ENCODE measurements at places on chromosomes 11 and 22.

DNA sequence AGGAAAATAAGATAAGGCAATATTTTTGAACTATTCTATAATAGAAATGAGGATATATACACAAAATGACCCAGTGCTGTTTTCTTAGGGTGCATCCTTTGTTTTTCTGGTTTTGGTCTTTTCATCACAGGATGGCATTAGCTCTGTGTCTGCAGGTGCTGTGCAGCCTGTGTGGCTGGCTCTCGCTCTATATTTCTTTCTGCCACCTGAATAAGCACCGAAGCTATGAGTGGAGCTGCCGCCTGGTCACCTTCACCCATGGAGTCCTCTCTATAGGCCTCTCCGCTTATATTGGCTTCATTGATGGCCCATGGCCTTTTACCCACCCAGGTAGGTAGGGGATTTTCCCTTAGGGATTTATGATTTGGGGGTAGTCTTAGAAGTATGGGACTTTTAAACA lies 2.2 kb downstream of the TLCD5 start:
- H3K4me3 ChIP-seq, result no peak overlapping the region
- peak overlapping the region; percentile 94 for H3K27ac ChIP-seq
- H3K4me1 ChIP-seq, result peaks cover 8% of the 10 kb centered on the region

- no peak overlapping the region for H3K4me3 ChIP-seq
- H3K27me3 ChIP-seq, result no peaks in the 10 kb centered on the region
- no peak overlapping the region for H3K27ac ChIP-seq
- no peaks in the 10 kb centered on the region for H3K4me1 ChIP-seq
Measured at GRCh38 chr22:29330291-29330690, 14.8 kb upstream of the RASL10A start.

- H3K36me3 ChIP-seq, result no peaks in the 10 kb centered on the region
- no peak overlapping the region for H3K4me3 ChIP-seq
- no peak overlapping the region for H3K27ac ChIP-seq
- no peaks in the 10 kb centered on the region for H3K27me3 ChIP-seq
- H3K4me1 ChIP-seq, result peaks cover 10% of the 10 kb centered on the region
Measured at GRCh38 chr11:33162831-33163230, 1.6 kb upstream of the CSTF3 start.

DNA sequence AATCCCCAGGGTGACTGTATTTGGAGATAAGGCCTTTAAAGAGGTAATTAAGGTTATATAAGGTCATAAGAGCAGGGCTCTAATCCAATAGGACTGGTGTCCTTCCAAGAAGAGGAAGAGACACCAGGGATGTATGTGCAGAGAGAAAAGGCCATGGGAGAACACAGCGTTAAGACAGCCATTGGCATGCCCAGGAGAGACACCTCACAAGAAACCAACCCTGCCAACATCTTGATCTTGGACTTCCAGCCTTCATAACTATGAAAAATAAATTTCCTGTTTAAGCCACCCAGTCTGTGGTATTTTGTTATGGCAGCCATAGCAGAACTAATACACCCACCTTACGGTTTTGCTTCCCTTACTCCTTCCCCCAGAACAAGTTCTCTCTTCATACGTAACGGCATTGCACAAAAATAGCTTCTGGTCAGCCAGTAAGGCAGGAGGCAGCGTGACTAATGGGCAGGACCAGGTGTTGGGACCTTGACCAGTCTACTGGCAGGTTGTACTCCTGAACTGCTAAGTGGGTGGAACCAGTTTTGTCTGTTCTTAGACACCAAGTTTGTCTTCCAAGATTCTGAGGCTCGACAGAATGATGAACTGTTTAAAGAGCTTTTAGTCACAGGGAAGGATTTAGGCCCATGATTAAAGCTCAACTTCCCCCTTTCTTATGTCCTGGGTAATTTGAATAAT lies 31.9 kb upstream of the UPB1 start:
- peaks cover 9% of the 10 kb centered on the region for H3K4me1 ChIP-seq
- H3K27ac ChIP-seq, result no peak overlapping the region
- no peak for DNase-seq
- no peak overlapping the region for H3K4me3 ChIP-seq
- H3K27me3 ChIP-seq, result no peaks in the 10 kb centered on the region

GRCh38 chr11:128342511-128343134 lies 244.7 kb downstream of the ETS1 start:
- H3K4me3 ChIP-seq, result no peak overlapping the region
- H3K36me3 ChIP-seq, result no peaks in the 10 kb centered on the region
- H3K4me1 ChIP-seq, result no peaks in the 10 kb centered on the region
- no peak for DNase-seq

GRCh38 chr22:17823226-17823625 lies 49.0 kb upstream of the BID start:
- no peaks in the 10 kb centered on the region for H3K4me1 ChIP-seq
- H3K4me3 ChIP-seq, result no peak overlapping the region
- H3K36me3 ChIP-seq, result peaks cover 73% of the 10 kb centered on the region
- H3K27ac ChIP-seq, result no peak overlapping the region
- no peak for DNase-seq

GRCh38 chr11:98587884-98588283 lies 432.9 kb upstream of the CNTN5 start:
- no peak overlapping the region for H3K27ac ChIP-seq
- H3K4me3 ChIP-seq, result no peak overlapping the region
- H3K36me3 ChIP-seq, result no peaks in the 10 kb centered on the region
- no peak for DNase-seq
- no peaks in the 10 kb centered on the region for H3K4me1 ChIP-seq

DNA sequence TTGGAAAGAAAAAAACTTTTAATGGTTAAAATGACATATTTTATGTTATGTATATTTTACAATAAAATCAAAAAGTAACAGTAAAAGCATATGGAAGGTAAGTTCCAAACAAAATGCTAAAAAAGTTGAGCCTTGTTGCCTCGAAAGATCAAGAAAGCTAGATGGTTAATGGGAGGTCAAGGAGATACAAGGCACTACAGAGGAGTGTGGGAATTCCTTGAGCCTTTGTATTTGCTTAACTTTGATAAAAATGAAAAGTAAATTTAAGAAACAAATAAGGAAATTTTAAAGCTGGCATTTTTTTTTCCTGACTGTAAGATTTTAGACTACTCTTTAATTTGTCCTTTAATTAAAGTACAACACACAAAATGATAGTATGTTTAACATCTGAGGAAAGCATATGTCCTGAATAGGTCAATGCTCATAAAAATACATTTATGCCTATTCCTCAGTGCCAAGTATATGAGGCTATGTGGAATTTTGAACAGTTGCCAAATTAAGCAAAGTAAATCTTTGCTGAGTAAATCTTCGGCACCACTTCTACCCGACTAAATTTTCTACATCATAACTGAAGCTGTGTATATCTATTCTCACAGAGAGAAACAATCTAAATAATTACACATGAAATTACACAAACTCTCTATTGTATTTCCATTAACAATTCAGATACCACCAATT lies 108.8 kb downstream of the TTC28 start:
- no peak overlapping the region for H3K27ac ChIP-seq
- H3K36me3 ChIP-seq, result no peaks in the 10 kb centered on the region
- H3K4me3 ChIP-seq, result no peak overlapping the region
- H3K27me3 ChIP-seq, result no peaks in the 10 kb centered on the region

DNA sequence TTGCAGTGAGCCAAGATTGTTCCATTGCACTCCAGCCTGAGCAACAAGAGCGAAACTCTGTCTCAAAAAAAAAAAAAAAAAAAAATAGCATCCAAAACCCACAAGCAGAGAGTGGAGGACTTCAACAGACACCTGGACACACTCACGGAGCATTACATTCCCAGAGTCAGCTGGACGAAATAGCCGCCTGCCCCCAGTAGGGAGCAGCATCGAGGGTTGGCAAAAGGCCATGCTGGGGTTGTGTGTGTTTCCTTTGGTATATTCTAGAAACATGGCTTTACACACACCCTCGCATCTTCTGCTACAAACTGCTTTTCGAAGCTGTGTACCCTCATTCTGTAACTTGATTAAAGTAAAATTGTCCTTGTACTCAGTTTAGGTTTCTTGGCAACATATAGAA lies 5.3 kb downstream of the ADA2 start:
- H3K4me3 ChIP-seq, result no peak overlapping the region
- no peak overlapping the region for H3K27ac ChIP-seq
- H3K4me1 ChIP-seq, result no peaks in the 10 kb centered on the region
- DNase-seq, result no peak
- H3K36me3 ChIP-seq, result no peaks in the 10 kb centered on the region
- H3K27me3 ChIP-seq, result no peaks in the 10 kb centered on the region

DNA sequence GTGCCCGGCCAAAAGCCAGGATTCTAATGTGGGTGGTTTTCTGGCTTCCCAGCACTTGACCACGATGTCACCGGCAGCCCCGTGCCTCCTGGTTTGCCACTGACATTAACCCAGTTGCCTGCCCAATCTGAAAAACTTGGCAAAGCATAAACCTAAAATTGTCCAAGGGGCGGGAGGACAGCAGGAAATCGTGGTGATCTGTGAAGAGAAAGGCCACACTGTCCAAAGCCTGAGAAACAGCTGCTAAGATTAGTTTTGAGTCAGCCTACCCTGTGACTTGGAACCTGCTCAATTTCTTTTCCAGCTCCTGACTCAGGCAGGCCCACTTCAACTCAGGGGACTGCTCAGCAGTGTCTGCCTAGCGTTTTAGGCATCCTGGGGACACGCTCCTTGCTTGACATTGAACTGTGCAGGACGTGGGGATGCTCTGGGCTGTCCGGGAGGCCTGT lies 8.2 kb upstream of the F2 start:
- H3K4me3 ChIP-seq, result no peak overlapping the region
- H3K27ac ChIP-seq, result peak overlapping the region; percentile 95
- DNase-seq, result peak; percentile 94
- peaks cover 27% of the 10 kb centered on the region for H3K36me3 ChIP-seq
- peaks cover 37% of the 10 kb centered on the region for H3K4me1 ChIP-seq

DNA sequence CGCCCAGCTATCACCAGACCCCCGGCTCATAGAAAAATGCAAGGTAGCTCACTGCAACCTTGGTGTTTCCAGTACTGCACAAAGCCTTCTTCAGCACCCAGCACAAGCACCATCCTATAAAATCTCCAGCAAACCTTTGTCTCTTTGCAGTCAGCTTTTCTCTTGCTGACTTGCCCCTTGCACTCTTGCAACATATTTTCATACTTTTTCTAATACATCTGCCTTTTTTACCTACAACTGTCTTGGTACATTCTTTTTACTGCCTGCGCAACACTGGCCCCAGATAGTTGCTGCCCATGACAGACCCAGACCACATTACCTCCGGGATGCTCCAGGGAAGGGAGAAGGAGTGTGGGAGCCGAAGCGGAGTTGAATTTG lies 142.4 kb downstream of the MPPED1 start:
- no peak overlapping the region for H3K4me3 ChIP-seq
- no peak overlapping the region for H3K27ac ChIP-seq
- H3K4me1 ChIP-seq, result no peaks in the 10 kb centered on the region

- H3K27ac ChIP-seq, result no peak overlapping the region
- H3K4me3 ChIP-seq, result no peak overlapping the region
- DNase-seq, result no peak
- no peaks in the 10 kb centered on the region for H3K27me3 ChIP-seq
- no peaks in the 10 kb centered on the region for H3K36me3 ChIP-seq
Measured at GRCh38 chr22:37145180-37146050, 4.3 kb downstream of the IL2RB start.

DNA sequence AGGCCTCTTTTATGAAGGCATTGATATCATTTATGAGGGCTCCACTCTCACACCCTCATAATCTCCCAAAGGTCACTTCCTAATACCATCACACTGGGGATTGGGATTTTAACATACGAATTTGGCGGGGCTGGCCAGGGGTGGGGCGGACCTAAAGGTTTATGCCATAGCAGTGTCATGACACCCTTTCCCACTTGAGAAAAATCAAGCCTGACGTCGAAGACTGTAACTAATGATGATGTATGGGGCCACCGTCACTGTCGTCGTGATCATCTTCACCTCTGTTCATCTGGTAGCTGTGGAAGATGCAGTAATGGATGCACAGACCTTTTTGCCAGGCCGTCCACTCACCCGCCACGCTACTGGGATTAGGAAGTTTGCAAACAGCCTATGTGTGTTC lies 912.1 kb downstream of the TBC1D22A start:
- H3K27me3 ChIP-seq, result no peaks in the 10 kb centered on the region
- no peak overlapping the region for H3K27ac ChIP-seq
- no peak for DNase-seq
- H3K36me3 ChIP-seq, result no peaks in the 10 kb centered on the region

DNA sequence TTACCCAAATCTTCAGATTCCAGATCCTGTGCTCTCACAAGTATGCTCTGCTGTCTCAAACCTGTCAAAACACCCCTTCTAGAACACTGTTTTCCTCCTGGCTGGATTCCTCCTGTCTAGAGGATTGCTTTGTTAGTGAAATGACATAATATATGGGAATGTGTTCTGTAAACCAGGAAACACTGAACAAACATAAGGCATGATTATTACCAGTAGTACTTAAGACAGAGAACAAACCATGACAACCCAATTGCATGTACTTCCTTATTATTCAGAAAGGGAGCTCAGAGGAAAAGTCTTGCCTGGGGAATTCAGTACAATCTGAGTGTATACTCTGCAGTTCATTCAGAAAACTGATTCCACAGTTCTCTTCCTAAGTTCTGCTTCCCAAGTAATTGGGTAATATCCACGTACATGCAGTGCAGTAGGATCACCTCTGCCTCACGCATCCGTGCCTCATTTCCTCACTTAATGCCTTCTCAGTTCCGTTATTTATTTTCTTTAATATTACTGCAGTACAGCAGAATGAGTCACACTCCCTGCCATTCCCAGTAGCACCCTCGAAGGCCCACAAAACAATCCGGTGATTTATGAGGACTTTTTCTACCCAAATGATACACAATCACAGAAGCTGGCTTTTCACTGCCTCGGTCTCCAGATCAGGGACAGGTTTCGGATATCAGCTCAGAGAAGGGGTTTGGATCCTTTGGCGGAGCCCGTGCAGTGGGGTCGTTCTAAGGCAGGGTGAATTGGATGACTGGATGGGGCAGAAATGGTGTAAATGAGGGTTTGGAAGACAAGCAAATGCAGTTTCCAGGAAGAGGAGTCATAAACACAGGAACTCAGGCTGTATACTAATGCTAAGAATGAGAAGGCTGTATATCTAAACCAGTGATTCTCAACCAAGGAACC lies 896.9 kb downstream of the KCNA4 start:
- H3K4me3 ChIP-seq, result no peak overlapping the region
- no peaks in the 10 kb centered on the region for H3K4me1 ChIP-seq
- no peaks in the 10 kb centered on the region for H3K27me3 ChIP-seq
- no peak for DNase-seq
- no peaks in the 10 kb centered on the region for H3K36me3 ChIP-seq
- H3K27ac ChIP-seq, result no peak overlapping the region

DNA sequence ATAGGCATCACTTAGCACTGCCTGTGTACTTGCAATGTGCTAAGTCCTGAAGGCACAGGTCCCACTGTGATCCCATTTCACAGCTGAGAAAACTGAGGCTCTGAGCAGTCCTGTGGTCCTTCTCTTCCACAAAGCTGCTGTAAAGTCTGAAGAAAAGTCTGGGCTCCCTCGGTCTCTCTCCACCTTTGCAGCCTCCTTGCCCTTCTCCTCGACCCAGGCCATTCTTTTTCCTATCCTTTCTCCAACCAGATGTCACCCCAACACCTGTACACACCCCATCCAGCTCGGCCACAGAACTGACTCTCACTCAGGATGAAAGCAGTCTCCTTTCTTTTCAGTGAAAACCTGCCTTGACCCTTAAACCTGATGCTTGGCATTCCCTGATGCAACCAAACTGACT lies 42.6 kb upstream of the SYT13 start:
- no peak for DNase-seq
- H3K4me3 ChIP-seq, result no peak overlapping the region
- H3K27ac ChIP-seq, result no peak overlapping the region
- no peaks in the 10 kb centered on the region for H3K36me3 ChIP-seq

GRCh38 chr11:67416416-67417335 lies 1.2 kb downstream of the CARNS1 start:
- peak; percentile 81 for DNase-seq
- peak overlapping the region; percentile 98 for H3K27ac ChIP-seq
- no peaks in the 10 kb centered on the region for H3K27me3 ChIP-seq
- H3K4me3 ChIP-seq, result peak overlapping the region; percentile 67
- peaks cover 52% of the 10 kb centered on the region for H3K4me1 ChIP-seq
- no peaks in the 10 kb centered on the region for H3K36me3 ChIP-seq

Measured in ascending aorta (tissue), 2 donors.